ENCODE measurements at places on chromosomes 6 and 20. TPM values are rescaled to one million over a fixed set of nuclear protein-coding genes. Genes with fewer than 3 reads are reported as not detected.

- peak; percentile 22 for DNase-seq
These were observed 58.1 kb downstream of the INSM1 start for GRCh38 chr20:20425823-20426654.

DNA sequence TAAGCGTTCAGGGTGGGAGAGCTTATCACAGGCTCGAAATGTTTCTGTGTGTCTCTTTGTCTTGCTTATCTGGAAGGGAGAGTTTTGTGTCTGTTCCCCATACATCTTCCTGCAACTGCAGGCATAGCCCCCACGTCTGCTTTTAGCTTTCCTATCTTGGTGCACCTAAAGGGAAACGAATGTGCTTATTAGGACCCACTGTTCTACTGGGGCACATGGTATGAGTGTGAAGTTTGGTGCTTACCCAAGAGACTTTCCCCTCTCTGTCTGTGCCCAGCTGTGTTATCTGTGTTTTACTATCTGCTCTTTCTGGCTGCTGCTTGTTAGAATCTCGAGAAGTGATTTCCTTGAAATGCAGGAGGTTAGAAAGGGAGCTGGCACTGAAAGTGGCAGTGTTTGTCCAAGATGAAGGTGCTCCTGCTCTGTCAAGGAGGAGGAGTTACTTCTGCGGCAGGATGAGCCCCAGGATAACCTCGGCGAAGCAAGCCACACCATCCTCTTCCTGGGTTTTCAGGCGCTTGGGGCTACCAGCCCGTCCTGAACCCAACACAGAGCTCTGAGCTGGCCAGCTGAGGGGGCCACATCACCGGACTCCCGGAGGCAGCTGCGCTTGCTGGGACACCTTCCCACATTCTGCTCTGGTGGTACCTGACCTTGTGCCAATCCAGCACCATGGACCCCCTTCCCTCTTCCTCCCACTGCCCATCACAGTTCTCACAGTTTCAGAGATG is 23.4 kb downstream of the DYNLT1 start:
- DNase-seq, result no peak

DNA sequence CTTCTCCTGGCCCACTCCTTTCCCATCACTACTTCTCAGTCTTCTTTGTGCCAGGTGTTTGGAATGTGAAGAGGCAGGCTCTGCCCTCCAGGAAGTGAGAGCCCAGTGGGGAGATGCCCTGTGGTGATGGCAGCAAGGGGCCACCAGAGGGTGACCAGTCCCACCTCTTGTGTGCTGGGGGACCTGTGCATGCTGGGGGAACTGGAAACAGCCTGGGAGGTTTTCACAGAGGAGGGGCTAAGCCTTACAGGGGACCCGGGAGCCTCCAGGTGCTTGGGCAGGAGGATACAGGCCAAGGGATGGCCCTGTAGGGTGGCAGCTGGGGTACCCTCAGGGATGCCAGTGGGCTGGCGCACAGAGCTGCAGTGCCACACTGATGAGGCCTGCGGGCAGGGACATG is 72.3 kb downstream of the RAMACL start:
- no peak for DNase-seq

- no peak for DNase-seq
These were observed 228.8 kb downstream of the DHX35 start for GRCh38 chr20:39190666-39191570.

The TRIM26 gene
- 60.4 TPM for total RNA-seq

The HLA-DOA gene
- 3.3 TPM for total RNA-seq

The BHLHE23 gene
- total RNA-seq, result not detected

DNA sequence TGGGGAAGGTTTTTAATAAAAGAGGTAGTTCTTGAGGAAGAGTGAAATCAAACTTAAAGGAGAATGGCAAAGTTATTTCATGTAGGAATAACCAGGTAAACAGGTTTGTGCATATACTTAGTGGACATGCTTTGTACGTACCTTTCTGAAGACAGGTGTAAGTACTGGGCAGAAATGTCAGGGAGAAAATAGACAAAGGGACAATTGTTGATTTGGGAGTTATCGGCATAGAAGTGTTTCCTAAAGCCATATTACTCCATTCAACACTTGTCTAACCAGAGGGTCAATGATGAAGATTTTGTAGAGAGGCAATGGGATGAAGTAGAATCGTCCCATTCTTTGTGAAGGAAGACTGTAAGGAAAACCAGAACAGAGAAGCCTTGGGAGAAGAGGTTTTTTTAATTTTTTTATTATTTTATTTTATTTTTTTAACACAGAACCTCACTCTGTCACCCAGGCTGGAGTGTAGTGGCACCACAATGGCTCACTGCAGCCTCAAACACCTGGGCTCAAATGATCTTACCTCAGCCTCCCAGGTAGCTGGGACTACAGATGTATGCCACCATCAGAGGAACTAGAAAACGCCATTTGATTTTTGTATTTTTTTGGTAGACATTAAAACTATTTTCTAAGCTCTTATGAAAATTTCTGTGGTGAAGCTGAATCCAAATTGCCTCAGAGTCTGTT is 18.0 kb downstream of the SMAP1 start:
- DNase-seq, result no peak

The RAB5IF gene
- 90.2 TPM for total RNA-seq

- DNase-seq, result no peak
These were observed 27.4 kb downstream of the ZC3H12D start for GRCh38 chr6:149457316-149457884.

- DNase-seq, result no peak
These were observed 58.7 kb downstream of the VEGFA start for GRCh38 chr6:43828711-43829110.

- DNase-seq, result no peak
These were observed 6.2 kb downstream of the TXLNB start for GRCh38 chr6:139285590-139285989.

The SMPDL3A gene
- total RNA-seq, result not detected

The FLRT3 gene
- total RNA-seq, result not detected

DNA sequence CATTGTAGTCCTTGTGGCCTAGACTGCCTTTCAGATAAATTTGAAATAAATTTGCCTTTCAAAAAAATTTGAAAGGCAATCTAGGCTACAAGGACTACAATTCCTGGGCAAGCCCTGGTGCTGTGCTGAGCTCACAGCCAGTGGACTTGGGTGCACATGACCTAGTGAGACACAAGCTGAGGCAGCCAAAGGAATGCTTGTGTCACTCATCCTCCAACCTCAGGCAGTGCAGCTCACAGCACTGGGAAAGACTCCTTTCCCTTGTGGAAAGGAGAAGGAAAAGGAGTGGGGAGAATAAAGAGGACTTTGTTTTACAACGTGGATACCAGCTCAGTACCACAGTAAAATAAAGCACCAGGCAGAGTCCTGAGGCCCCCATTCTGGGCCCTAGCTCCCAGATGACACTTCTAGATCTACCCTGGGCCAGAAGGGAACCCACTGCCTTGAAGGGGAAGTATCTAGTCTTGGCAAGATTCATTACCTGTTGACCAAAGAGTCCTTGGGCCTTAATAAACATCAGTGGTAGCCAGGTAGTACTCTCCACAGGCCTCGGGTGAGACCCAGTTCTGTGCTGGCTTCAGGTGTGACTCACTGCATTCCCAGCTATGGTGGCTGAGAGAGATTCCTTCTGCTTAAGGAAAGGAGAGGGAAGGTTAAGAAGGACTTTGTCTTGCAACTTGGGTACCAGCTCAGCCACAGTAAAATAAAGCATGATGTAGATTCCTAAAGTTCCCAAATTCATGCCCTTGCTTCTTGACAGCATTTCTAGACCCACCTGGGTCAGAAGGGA is 659.7 kb upstream of the FLRT3 start:
- no peak for DNase-seq

GRCh38 chr20:32527052-32527446 is 58.1 kb downstream of the NOL4L start:
- peak; percentile 53 for DNase-seq

DNA sequence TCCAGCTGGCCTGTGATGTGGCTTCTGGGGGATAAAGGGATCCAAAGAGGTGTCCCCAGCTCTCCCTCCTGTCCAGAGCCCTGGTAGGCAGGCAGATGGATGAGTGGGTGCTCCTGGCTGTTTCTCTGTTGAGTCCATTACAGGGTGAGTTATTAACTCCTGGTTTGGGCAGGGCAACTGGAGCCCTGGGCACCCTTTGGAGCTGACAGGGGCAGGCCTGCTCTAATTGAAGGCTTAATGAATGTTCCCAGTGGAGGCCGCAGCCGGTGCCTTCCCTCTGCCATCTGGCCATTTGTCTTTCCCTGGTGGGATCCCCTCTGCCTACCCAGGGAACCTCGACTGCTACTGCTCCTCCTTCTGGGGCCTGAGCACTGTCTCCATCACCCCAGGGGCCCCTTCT is 44.7 kb upstream of the MLN start:
- DNase-seq, result no peak

The LHFPL5 gene
- total RNA-seq, result not detected

GRCh38 chr6:84086545-84087429 is 53.2 kb downstream of the MRAP2 start:
- no peak for DNase-seq

DNA sequence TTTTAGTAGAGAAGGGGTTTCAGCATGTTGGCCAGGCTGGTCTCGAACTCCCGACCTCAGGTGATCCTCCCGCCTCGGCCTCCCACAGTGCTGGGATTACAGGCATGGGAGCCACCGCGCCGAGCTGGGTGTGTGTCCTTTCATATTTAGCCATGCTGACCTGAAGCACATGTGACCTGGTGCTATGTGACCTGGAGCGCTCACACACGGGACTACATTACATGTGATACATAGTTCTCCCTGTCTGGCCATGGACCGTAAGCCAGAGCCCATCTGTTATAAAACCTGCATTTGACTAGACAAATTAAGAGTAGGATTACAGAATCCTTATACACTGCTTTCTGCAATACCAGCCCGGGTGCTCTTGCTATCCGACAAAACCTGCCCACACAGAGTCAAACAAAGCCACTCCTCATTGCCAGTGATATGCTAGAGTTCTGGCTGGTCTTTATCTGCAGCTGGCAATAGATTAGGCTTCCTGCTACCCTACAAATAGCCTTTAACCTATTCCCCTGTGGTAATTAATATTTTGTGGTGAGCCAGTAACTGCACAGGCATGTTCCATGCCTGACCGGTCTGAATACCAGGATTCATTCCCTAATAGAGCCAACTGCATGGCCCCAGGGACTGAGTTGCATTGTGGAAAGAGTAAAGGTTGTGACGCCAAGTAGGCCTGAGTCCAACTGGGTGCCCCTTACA is 26.3 kb upstream of the FAM50B start:
- no peak for DNase-seq

The COL9A3 gene
- not detected for total RNA-seq

DNA sequence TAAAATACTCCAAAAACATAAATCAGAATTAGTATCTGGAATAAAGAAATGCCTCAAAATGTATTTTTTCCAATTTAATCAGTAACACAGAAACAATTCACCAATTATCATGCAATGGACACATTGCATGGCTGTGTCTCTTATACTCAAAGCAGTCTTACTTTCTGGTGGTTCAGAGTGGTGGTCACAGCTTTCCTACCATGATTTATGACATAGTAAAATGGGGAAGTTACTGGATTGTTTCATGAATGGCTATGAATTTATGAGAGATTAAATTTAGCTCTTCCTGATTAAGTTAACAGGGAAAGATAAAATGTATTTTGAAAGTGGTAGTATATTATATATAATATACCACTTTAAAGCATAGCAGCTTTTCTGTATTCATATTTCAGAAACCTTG is 331.5 kb upstream of the MAP3K7 start:
- DNase-seq, result no peak

DNA sequence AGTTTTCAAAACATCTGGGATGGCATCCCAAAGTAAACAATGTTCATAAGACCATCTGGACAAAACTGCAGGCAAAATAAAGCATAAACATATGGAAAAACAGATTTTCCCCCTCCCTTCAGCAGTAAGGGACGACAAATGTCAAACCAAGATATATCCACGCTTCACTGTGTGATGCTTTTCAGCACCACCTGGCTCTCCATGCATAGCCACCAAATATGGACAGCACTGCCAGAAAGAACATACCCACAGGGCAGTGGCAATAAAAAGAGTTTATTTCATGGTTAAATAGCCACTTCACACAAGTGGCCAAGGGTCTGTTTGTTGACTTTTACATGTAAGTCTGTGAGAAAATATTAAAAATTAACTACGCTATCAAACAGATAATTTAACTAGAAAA is 23.1 kb downstream of the USP45 start:
- no peak for DNase-seq

- no peak for DNase-seq
These were observed 571 bp downstream of the CSNK2B start for GRCh38 chr6:31666337-31666965.

- no peak for DNase-seq
These were observed 3.7 kb upstream of the FKBPL start for GRCh38 chr6:32133786-32134185.

The PNLDC1 gene
- total RNA-seq, result 0.11 TPM

DNA sequence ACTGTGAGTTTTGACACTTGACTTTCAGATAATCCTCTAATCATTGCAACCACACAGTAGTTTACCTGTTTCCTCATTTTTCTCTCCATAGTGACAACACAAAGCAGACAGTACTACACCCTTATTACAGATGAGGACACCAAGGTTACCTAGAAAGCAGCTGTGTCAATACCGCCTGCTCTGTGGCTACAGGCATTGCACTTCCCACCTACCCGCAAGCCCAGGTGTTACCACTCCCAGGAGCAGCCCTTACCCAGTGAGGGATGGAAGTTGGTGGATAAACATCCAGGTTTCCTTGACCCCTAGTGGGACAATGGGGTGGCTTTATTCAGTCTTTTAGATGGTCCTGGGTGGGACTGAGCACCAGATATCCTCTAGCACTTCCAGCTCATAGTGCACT is 503.6 kb downstream of the PTPRT start:
- no peak for DNase-seq

DNA sequence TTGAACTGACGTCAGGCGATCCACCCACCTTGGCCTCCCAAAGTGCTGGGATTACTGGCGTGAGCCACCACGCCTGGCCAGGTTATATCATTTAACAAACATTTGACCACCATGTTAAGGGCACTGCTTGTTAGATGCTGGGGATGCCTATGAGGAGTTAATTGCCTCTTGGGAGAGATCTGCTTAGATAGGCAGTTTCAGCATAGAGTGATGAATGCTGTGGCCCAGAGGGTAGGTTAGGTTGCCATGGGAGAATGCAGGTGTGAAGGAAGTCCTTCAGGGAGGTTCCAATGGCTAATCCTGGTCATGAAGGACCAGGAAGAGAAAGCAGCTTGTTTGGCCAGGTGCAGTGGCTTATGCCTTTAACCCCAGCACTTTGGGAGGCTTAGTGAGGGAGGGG is 17.0 kb downstream of the PHF20 start:
- no peak for DNase-seq

DNA sequence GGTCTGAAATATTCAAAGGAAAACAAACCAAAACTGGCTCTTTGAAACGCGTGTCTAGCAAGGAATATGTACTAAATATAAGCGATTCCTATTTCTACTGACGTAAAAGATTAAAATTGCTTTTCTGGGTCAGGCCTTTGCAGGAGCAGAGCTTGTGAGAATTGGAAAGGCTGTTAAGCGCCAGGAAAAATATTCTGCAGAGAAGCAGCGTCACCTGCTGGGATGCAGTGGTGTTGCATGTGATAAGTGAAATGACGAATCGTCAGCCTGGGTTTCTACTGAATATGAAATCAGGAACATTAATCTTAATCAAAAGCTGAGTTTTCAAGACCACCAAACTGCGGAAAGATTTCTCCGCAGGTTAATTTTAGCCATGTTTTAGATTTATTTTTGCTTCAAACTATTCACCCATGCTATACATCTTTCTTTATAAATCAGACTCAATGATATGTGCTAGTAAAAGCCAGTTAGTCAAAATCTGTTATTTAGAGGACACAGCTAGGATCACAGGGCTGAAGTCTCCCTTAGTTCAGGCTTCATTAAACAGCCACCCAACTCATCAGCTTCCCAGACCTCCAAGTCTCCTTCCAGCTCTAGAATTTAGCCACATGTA is 67.4 kb downstream of the ALDH8A1 start:
- peak; percentile 73 for DNase-seq

- DNase-seq, result no peak
These were observed 6.7 kb downstream of the PCED1A start for GRCh38 chr20:2833761-2834160.

The PDE7B gene
- total RNA-seq, result 1.1 TPM

Measured in activated CD4-positive, alpha-beta T cell treated with anti-CD3 and anti-CD28 coated beads for 36 hours (primary cell).